ENCODE measurements at places on chromosomes 5 and 9.

- no peak for DNase-seq
These were observed 2.6 kb upstream of the TXNDC8 start for GRCh38 chr9:110340306-110340705.

GRCh38 chr9:75001719-75002421 is 26.2 kb downstream of the CARNMT1 start:
- DNase-seq: peak; percentile 65

DNA sequence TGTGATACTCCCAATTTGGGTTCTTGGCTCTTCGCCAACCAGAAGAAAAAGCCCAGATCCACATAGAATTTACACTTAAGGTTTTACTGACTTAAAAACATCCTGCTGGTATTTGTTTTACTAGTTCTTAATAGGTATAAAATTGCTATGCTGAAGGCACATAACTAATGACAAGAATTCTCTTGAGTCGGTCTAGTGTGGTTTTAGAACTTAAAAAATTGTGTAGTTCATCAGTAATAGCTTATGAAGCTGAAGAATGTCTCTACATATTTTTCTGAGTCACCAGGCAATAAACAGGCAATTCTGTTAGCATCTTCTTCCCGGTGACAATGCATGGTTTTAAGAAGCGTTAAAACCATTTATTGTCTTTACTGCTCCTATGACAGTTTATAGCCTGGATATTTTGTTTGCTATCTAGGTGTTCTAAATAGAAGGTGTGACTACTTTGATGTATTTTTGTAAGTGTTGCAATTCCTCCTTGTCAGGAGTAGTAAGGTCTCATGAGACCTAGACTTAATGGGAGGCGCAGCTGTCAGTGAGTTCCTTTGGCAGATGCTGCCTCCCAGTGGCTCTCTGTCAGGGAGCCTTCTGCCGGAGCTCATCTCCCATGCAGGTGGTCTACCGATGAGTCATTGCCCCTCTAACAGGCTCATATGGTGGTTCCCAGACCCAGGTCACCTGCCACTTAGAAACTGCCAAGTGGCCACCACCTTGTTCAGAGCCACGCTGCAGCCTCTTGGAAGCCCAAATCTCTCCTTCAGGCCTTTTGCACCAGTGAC is 173.8 kb downstream of the MAST4 start:
- no peak for DNase-seq

DNA sequence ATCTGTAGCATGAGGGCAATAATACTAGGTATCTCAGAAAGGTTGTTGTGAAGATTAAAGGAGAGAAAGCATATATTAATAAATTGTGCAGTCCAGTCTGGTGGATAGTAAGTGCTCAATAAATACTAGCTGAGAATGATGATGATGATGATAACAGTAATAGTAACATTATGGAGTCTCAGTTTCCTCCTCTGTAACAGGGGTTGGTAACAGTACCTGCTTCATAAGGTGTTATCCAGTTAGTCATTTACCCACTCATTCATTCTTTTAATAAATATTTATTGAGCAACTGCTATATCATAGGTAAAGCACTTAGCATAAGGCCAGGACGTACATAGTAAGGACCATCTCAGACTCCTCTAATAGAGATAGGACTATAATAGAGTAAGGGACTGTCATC is 7.6 kb downstream of the SLC6A7 start:
- DNase-seq: no peak

GRCh38 chr9:98457726-98458370 is 202.4 kb upstream of the TBC1D2 start:
- no peak for DNase-seq

Data from RPMI8226 (cell line).